RKO (cell line): ENCODE measurements at places on chromosomes 4 and X.

DNA sequence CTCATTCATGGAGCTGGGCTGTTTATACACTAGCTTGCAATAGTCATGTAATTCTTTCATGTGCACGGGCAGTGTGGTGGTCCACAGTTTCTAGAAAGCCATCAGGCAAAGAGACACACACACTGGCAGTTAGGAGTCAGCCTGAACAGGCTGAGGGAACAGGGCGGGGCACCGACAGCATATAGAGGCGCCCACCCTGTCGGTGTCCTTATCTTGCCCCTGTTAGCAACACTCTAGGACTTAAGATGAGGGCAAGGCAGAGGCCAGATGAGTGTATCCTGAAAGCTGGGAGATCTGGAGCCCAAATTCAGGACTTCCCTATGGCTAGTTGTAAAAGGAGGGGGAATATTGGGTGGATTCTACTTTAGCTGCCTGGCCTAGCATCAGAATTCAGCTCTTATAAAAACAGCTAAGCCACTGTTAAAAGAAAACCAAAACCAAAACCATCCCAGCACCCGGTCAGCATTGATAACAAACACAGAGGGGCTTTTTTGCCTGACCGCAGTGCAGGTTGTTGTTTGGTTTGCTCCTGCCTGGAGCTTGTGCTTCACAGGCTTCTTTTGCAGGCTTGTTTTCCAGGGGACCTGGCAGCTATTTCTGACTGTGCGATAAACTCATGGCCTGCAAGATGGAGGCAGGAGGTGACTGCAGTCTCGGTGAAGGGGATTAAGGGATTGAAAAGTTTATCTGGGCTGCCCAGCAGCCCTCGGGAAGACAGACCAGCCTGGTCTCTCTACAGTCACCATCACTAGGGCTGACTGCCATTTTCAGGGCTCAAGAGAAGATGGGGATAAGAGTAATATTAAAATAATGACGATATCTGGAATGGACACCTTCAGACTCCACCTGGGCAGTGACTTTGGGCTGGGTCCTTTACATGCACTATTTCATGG lies 638.9 kb downstream of the MID1IP1 start:
- DNase-seq, result no peak

DNA sequence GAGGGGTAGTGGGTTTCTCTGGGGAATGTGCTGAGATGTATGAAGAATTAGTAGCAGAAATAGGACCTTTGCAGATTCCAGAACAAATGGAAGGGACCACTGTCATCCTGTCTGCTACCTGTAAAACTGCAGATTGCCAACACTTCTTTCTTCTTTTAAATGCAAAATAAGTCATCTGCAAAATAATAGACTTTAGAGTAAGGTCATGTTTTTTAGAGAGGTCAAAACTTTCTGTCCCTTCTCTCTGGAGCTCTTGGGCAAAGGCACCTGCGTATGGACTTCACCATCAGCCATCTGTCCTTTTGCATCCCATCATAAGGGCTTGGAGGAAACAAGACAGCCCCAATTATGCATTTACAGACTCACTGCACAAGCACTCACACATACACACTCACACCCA lies 121.1 kb upstream of the PPARGC1A start:
- no peak for DNase-seq

GRCh38 chrX:106300239-106300638 lies 132.1 kb downstream of the PWWP3B start:
- DNase-seq, result peak; percentile 3

DNA sequence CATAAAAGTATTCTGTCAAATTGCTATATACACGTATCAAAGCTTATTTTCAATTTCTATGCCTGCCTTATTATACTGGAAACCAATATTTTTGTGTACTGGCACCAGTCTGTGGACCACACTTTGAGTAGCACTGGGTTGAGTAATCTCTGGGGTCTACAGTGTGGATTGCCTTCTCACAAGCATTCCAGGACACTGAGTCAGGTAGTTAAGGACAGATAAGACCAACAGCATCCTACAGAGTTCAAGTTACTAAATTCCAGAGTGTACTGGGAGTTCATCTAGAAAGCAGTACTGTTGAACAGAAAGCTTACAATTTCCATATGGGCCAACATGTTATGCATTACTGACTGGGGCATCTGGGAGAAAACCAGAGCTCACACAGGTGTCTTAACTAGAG lies 61.8 kb downstream of the VMA21 start:
- DNase-seq, result no peak

DNA sequence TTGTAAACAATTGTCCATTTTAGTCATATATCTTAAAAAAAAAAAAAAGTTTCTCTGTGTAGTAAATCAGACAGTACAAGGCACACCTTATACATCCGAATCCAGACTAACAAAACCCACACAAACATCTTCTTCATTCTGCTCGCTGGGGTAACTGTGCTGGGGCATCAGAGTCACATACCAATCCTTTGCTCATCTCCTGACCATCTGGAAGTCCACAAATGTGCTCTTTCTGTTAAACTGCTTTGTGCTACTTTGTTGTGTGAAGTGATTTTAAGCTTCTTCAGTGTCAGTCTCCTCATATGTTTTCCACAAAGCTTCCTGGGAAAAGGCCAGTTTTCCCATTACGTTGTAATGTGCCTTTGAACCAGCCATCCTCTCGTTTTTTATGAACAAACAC lies 86.2 kb upstream of the CBR4 start:
- DNase-seq, result no peak

GRCh38 chr4:150232029-150232428 lies 153.8 kb downstream of the DCLK2 start:
- no peak for DNase-seq

DNA sequence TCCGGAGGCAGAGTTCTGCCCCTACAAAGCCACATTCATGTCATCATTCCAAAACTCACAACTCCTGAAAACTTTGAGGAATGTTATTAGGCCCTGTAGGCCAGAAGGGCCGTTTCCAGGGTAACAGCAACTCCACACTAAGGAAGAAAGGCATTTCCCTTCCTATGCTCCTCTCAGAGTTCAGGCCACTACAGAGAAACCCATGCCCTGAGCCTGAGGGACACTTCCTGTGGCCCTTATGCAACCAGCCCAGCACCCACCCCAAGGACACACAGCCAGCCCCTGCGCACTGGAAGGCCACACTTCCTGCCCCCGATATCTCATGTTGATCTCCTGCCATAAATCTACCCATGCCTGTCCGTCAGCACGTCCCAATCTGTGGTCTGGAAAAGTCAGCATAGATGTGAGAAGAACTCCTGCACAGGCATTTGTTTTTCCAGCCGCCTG lies 289.3 kb downstream of the BCOR start:
- DNase-seq, result no peak

DNA sequence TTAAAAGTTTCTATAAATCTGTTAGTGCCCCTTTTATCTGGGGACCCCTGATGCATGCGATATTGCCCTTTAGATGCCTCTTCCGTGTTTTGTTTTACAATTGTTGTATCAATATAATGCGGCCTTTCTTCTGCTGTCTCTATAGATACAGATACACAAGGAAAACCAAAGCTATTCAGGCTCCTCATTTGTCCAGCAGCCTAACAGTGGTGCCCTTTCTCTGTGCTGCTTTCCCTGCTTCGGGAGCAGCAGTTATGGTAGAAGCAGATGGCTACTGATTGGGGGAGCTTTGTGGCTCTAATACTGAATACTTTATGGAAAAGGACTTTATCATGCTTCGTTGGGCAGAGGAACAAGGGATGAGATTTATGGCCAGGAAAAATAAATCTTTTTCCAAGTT lies 10.6 kb upstream of the PRDM8 start:
- no peak for DNase-seq

DNA sequence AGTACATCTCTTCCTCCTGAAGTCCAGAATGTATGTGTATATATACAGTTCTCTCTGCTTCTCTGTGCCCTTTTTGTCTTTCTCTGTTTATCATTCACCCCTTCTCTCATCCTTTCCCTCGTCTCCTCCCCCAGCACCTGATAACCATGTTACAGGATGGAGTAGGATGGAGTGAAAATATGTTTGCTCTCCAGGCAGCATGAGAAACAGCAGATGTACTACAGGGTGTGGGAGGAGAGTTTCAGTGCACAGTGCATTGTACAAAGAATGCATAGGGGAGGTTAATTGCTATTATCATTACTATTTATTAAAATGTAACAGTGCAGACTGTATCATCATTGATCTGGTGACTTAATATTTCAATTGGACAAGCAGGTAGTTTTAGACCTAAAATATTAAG lies 104.5 kb downstream of the MFAP3L start:
- DNase-seq, result no peak

- DNase-seq, result peak; percentile 52
These were observed 26.8 kb upstream of the TMEM184C start for GRCh38 chr4:147590249-147590920.

GRCh38 chr4:147678796-147679549 lies 5.0 kb downstream of the PRMT9 start:
- DNase-seq, result no peak

DNA sequence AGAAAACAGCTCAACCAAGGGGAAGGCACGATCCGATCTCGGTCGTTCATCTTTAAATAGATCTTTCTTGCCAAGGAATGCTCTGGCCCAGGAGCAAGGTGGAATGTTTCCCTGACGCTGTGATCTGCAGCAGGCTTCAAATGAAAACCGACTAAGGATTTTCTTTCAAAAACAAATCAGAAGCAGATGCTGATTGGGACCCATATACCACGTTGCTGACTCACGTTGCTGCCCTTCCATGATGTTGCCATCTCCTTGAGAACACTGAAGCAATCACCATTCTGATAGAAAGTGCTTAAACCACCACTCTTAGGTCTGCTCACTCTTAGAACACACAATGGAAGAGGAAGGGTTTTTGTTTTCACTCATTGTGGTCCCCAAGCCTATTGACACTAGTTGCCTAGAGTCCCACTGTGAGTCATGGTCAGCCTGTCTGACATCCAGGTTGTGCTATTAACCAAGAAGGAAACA lies 26.1 kb downstream of the LAMTOR3 start:
- no peak for DNase-seq

DNA sequence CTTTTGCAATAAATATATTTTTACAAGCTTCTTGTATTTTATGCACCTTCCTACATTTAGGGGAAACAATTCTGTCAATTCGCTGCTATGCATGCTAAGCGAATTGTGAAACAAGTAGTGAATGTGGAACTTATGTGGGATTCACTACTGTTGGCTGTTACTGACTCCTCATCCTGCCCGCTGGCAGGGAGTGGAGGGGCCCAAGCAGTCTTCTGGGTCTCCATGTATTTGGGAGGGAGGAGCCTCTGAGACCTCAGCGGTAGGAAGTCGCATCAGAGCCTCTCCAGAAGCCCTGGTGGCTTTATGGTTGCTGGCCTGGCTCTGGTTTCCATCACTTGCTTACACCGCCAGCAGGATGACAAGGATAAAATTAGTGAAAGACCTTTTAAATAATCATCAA lies 3.7 kb upstream of the SETD7 start:
- DNase-seq, result no peak

- peak; percentile 83 for DNase-seq
These were observed 1.7 kb downstream of the HNRNPDL start for GRCh38 chr4:82428526-82428968.

DNA sequence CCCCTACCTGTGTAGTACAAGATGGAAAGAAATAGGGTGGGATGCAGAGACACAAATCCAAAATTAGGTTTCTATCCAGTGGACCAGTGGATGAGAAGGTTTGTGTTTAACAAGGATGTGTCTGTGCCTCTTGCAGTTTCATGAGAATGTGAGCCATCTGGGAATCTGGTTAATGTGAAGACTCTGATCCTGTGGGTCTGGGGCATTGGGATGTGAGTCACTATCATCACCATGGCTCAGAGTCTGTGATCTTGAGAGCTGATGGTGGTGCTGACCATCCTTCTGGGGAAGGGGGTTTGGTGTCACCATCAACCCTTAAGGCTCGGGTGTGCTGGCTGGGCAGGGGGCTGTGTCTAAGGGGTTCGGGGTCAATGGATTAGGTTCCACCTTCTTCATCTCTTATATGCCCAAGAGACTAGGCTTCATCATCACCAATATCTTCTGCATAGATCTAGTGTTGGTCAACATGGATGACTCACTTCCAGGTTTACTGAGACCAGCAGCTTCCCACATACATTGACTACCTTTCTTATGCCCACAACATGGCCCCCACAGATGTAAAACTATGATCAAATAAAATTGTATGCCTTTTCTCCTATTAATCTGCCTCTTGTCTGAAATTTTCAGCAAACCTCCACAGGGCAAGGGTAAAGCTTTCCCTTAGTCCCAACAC lies 65.7 kb upstream of the MID1 start:
- DNase-seq, result no peak

DNA sequence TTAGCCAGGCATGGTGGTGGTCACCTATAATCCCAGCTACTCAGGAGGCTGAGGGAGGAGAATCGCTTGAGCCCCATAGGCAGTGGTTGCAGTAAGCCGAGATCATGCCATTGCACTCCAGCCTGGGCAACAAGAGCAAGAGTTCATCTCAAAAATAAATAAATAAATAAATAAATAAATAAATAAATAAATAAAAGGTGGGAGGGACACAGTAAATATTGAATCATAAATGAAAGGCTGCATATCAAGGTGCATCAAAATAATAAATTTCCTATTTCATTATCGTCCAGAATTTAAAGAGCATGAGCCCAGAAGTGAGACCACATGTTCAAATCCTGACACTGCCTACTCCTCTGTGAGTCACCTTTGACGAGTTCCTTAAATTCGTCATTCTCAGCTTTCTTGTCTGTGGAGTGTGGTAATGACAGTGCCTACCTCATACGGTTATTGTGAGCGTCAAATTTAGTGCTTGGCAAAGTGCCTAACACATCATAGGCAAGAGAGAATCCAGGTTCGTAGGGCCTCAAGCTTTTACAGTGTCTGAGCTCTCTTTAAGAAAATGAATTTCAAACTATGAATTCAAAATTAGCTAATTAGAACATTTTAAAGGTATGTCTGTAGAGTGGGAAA lies 49.9 kb downstream of the IL15 start:
- peak; percentile 73 for DNase-seq

- DNase-seq, result no peak
These were observed 31.3 kb upstream of the NXF3 start for GRCh38 chrX:103124284-103124683.

DNA sequence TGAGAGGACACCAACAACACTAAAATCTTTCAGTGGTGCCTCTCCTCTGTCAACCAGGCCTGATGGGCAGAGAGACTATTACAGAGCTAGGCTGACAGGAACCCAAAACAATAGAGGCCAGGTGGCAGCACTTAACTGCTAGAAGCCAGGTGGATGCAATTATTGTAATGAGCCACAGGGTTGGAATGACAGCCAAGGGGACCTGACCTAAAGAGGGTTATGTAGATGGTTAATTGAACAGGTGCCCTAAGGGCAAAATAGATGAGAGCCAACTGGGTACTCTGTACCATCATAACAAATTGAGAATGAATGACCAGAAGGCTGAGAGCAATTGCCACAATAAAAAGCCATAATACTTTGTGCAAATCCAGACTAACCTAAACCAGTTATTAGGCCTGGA lies 24.7 kb upstream of the FRAS1 start:
- DNase-seq, result no peak

- no peak for DNase-seq
These were observed 132.6 kb downstream of the TBL1X start for GRCh38 chrX:9597361-9598035.

DNA sequence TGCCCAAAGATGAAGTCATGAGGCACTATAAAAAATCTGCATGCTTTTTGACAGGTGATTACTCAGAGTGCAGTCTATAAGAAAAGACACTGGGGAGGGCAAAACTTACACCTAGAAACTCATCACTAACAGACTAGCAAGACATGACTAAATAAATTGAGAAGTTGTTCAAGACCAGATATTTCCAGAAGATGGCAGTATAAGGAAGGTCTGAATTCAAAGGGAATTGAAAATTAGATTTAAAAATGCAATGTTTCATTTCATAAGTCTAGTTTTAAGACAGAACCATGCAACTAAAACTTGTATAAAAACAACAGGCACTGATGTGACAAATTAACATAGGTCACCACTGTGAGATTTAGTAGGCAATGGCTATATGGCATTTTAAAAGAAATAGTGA lies 232.5 kb upstream of the POF1B start:
- DNase-seq, result peak; percentile 58
